ENCODE measurements at places on chromosomes 6 and 20. TPM values are rescaled to one million over a fixed set of nuclear protein-coding genes. Genes with fewer than 3 reads are reported as not detected.

Gene PNLDC1
- not detected for total RNA-seq

Gene ENPP5
- 2.5 TPM for total RNA-seq

Gene SLC22A16
- total RNA-seq = not detected

Gene ARMH2
- not detected for total RNA-seq

Gene SDCBP2
- total RNA-seq = 3.7 TPM

Gene TNXB
- 0.11 TPM for total RNA-seq

DNA sequence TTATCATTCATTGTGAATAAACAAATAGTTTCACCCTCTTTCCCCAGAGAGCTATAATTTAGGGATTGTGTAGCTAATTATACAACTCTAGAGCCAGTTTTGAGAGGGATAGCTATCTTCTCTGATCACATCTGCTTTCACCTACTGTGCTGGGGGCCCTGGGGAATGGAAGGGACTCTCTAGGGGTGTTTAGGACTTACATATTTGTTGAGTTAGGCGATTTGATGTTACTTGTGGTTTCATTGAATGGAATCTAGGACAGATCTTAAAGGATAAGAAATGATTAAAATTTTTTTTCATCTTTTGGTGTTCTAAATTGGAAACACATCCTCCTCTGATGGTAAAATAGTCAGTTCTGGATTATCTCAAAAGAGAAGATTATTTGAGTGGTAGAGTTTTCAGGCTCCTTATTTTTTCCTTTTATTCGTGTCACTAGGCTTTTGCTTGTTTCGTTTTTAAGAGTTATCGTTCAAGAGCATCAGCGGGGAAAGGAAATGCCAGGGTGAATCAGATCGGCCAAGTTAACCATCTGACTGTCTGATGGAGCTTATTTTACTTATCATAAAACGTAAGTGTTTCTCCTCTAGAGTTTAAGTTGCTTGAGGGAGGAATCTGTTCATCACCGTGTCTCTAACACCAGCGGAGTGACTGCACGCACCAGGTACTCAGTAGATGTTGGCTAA is 236.7 kb downstream of the FARS2 start:
- peak; percentile 89 for DNase-seq

DNA sequence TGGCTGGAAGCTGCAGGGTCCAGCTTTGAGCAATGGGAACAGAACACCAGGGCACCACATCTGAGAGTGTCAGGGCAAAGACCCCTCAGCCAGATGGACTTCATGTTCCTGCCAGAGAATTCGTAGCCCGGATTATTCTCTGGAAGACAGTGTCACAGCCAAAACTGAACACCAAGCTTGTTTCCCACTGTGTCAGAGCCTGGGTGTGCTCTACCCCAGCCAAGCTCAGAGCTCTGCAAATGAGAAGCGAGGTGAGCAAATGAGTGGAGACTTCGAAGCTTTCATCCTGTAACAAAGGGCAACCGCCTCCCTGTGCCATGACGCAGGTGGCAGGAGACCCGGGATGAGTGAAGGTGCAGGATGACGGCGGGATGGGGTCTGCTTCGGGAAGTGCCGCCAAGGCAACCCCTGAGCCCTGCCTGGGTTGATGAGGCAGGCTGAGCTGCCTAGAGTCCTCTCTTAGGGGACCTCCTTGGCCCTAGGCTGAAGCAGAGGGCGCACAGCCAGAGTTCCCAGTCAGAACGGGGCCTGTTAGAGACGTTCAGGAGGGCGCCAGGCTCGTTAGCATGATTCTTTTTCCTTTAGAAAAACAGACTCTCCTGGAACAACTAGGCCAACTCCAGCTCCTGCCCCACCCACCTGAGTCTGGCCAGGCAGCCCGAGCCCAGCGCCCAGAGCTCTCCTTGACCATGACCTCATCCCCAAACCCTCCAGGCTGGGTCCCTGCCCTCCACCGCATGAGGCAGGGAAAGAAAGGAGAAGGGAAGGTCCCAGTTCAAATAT is 187.7 kb downstream of the SOD2 start:
- no peak for DNase-seq

DNA sequence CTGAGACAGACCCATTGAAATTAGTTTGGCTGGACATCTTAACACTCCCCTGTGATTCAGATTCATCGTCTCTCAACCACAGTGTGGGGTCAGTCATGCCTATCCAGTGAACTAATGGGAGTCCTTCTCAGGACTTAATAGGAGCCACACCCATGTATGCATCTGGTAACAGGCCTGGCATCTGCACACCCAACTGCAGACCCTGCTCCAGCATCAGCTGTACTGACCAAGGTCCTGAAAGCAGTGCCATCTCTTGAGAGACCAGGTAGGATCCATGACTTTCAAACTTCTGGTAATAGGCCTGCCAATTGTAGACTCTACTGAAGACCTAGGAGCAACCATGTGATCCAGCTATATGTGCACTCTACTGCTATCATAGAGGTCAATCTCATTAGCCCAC is 363.6 kb upstream of the POU3F2 start:
- no peak for DNase-seq

- DNase-seq = no peak
These were observed 286.1 kb downstream of the SYNE1 start for GRCh38 chr6:152351110-152351509.

DNA sequence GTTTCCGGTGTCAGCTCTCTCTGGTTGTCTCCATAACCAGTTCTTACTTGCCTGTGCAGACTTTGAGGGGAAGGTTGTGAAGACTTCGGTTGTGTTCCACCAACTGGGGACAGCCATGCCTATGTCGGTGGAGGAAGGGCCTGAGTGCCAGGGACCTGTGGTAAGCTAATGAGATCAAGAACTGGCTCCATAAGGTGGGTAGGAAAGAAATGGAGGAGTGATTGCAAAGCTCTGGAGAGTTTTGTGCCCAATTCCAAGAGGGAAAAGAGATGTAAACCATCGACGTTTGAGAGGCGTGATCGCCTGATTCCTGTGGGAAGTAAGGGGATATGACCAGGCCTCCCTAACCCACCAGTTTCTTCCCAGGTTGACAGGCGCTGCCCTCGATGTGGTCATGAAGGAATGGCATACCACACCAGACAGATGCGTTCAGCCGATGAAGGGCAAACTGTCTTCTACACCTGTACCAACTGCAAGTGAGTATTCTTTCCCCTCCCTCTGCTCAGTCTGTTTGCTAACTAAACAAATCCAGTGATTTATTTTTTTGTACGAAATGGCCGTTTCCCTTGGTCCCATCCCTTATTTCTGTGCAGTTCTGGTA is 893 bp downstream of the POLR1H start:
- DNase-seq = no peak

- DNase-seq = no peak
These were observed 37.8 kb downstream of the SLX4IP start for GRCh38 chr20:10472871-10473270.

GRCh38 chr6:97630604-97631003 is 347.6 kb upstream of the MMS22L start:
- DNase-seq = peak; percentile 9

GRCh38 chr20:32586291-32586690 is 1.2 kb upstream of the NOL4L start:
- no peak for DNase-seq

DNA sequence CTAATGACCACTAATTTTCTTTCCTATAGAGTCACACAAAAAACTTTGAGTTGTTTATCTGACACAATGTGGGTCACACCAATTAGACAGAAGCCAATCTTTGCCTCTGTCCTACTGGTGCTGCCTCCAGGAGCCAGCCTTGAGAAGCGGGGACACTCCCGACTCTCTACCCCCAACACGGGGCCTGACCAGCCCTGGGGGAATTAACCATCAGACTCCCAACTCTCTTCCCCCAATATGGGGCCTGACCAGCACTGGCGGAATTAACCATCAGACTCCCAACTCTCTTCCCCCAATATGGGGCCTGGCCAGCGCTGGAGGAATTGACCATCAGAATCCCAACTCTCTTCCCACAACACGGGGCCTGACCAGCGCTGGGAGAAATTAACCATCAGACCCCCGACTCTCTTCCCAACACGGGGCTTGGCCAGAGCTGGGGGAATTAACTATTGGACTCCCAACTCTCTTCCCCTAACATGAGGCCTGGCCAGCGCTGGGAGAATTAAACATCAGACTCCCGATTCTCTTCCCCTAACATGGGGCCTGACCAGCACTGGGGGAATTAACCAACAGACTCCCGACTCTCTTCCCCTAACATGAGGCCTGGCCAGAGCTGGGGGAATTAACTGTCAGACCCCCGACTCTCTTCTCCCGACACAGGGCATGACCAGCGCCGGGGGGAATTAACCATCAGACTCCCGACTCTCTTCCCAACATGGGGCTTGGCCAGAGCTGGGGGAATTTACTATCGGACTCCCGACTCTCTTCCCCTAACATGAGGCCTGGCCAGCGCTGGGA is 12.5 kb downstream of the CST7 start:
- no peak for DNase-seq

- DNase-seq = peak; percentile 27
These were observed 15.8 kb downstream of the REPS1 start for GRCh38 chr6:138972226-138972665.

DNA sequence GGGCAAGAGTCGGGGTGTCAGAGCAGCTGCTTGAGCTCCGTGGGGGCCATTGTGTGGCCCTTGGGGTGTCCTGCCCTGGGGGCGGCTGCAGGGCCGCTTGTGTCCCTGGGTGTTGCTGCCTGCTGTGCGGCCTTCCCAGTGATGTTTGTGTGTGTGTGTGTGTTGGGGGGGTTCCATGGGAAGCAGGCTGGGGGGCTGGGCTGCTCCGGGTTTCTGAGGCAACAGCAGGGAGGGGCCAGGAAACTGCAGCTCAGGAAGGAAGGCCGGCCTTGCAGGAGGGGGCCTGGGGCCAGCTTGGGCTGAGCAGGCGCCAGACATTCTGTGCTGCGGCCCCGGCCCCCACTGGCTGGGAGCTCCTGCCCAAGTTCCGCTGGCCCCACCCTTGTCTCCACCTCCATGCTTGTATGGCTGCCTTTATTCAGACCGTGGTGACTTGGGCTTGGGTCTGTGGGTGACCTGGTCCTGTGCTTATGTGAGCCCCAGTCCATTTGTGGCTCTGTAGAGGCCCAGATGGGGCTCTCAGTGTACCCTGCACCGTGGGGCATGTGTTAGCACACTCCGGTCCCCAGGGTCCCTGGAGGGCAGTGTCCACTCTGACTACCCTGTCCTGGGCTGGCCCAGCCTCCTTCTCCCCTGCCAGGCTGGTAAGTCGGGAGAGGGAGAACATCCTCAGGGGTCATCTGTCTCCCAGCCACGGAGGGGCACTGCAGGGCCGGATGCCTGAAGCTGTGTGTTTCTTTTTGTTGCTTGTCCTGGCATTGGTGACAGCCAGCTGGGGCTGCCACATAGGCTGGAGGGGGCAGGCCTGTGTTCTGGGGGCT is 4.6 kb upstream of the SOX18 start:
- DNase-seq = peak; percentile 54

- no peak for DNase-seq
These were observed 422.1 kb downstream of the GJA1 start for GRCh38 chr6:121857551-121857950.

DNA sequence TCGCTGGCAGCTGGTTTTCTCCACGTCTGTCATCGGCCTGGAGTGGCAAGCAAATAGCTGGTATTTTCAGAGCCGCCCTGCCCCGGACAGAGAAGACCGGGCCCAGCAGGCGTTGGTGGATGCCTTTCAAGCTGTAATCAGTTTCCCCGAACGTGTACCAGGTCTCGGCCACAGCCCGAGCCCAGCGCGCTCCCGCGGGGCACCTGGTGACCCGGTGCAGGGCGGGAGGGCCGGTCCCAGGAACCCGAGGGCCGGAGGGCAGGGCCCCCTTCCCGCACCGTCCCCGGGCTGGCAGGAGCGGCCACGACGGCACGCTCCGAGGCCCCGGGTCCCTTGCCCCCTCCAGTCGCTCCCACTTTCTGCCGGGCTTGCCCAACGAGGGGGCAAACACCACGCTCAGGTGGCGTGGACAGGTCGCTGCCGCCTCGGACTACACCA is 348 bp upstream of the PYGB start:
- no peak for DNase-seq

DNA sequence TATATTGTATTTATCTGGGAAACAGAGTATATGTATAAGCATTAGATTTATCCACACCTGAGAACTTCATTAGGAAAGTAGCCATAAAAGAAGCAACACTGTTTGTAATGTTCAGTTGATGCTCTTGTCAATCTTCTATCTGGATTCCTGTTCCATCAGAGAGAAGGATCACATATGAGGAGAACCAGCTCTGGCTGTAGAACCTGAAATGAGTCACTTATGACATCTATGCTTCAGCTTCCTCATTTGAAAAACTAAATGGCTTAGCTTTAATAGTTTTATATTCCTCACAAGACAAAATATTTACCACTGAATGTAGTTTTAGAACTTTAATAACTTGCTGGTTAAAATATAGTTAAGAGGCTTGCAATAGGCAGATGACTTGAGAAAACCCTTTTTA is 144.7 kb downstream of the TASP1 start:
- DNase-seq = no peak

DNA sequence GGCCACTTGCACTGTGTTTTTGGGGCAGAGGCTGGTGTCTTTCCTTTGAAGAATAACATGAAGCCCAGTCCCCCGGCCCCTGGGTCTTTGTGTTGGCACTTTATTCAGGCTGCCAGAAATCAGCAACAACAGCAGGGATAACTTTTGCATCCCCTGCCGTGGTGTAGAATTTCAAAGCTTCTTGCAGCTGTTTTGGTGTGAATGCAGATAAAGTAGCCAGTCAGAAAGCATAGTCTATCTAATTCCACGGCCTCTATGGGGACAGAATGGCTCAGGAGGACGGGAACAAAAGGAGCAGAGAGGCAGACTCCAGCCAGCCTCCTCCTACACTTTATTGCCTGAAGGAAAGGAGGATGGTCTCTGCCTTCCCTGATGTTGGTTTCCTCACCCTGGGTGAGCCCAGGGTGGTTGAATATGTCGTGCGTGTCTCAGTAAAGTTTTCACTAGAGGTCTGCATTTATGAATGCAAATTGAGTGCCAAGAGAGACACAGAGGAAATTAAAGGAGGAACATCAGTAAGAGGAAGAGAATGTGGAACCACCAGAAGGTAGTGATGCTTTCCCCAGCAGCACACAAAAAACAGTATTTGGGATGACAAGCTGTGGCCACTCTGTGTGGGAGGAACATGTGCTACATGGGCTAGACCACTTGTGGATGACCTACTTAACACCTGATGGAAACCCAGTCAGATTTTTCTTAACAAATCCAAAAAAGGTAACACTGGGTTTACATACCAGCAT is 125.9 kb upstream of the TRAF3IP2 start:
- no peak for DNase-seq

- no peak for DNase-seq
These were observed 1.8 kb downstream of the CHMP4B start for GRCh38 chr20:33812908-33813462.

DNA sequence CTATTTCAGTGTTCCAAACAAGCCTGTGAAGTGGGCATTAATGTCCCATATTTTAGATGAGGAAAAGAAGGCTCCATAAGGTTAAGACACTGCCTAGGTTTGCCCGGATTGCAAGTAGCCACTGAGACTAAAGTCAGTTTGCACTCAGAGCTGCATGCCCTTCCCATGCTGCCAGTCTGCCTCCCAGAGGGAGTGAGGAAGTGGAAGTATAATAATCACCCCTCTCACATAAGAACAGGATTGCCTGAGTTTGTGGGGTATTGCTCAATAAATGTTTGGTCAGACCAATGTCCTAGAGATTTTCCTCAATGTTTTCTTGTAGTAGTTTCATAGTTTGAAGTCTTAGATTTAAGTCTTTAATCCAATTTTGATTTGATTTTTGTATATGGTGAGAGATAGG is 43.9 kb upstream of the CLIC5 start:
- DNase-seq = no peak

- DNase-seq = no peak
These were observed 80.1 kb downstream of the GMDS start for GRCh38 chr6:2165286-2165685.
